ENCODE measurements at places on chromosomes 6 and 20.

- no peak for DNase-seq
Measured at GRCh38 chr6:90940812-90941481, 354.1 kb upstream of the MAP3K7 start.

DNA sequence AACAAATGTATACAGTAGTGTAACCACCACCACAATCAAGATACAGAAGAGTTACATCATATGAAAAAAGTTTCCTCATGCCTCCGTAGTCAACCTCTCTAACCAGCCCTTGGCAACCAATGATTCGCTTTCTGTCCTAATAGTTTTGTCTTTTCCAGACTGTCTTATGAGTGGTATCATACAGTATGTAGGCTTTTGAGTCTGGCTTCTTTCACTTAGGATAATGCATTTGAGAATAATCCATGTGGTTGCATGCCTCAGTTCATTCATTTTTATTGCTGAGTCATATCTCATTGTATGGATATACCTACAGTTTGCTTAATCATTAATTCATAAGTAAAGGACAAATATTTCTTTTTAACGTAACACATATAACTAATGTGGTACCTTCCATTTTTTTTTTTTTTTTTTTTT is 86.4 kb upstream of the RIPOR2 start:
- DNase-seq = no peak

- no peak for DNase-seq
Measured at GRCh38 chr6:39948199-39948791, 14.0 kb upstream of the MOCS1 start.

GRCh38 chr6:36200154-36200891 is 3.8 kb downstream of the BRPF3 start:
- no peak for DNase-seq

GRCh38 chr6:155224618-155225017 is 39.2 kb upstream of the CLDN20 start:
- no peak for DNase-seq

Data from nephron progenitor cell (in vitro differentiated cells).